ENCODE measurements at places on chromosomes 12 and 14. TPM values are rescaled to one million over a fixed set of nuclear protein-coding genes. Genes with fewer than 3 reads are reported as not detected.

DNA sequence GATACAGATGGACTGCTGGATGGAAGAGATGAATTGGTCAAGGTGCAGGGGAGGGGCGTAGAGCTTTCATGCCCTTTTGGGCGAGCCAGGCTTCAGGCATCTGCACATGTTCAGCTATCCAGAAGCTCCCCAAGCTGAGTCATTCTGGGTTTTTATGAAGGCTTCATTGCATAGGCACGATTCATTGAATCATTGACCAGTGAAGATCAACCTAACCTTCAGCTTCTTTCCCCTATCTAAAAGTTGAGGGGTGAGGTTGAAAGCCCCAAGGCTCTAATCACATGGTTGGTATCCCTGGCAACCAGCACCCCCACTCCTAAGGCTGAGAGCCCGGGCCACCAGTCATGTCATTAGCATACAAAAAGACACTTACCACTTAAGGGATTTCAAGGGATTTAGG, 36.3 kb downstream of the RPS29 start:
- DNase-seq = peak; percentile 16

MIS18BP1 gene
- 29.8 TPM for total RNA-seq

DNA sequence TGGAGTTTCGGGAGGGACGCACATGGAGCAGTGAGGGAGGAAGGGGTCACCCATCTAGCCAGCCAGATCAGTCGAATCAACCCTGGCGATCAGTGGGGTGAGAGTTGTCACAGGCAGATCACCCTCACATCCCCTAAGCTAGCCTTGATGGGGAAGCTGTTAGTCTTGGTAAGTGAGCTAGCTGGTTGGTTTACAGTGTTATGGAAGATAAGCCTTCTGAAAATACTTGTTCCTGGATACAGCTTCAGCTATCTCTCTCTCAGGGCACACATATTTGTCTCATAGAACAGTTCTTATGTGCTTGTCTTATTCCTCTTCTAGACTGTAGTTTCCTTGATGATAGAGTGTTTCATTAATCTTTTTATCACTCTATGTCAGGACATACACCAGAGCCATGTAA, 26.2 kb upstream of the MANSC4 start:
- DNase-seq = no peak

GRCh38 chr12:96091833-96092232, 56.4 kb upstream of the LTA4H start:
- DNase-seq = peak; percentile 53

KRT85 gene
- not detected for total RNA-seq

DNA sequence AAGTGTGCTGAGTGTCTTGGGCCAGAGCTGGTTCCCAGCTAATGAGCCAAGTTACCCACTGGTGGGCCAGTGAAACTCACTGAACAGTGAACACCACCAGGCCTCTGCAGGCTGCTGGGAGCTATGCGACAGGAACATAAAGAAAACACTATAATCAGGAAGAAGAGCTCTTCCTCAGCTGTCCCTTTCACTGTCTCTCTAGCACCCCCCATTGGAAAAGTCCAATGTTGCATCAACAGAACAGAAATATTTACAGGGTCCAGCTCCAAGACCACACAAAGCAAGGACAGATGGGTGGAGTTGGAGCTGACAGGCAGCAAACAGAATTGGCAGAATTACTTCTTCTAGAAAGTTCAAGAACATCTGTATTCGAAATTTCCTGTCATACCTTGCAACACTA, 903.6 kb upstream of the TMEM132C start:
- no peak for DNase-seq

- DNase-seq = no peak
These were observed 405.0 kb downstream of the TRHDE start for GRCh38 chr12:72677139-72677538.

DNA sequence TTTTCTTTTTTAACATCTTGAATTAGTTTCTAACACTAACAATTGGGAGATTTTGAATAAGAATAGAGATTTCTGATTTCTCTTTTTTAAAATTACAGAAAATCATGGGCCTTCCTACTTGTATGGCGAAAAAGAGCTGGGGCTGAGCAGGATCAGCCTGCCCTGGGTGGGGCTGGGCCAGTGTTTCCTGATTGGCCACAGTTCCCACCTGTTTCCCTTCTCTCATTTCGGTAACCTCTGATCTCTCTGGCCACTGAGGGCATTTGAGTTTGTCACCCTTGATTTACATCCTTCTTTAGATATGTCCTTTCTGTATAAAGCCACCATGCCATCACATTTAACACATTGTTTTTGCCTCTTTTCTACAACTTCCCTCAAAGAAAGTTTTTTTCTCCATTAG, 254.2 kb downstream of the ZFP36L1 start:
- DNase-seq = no peak

DNA sequence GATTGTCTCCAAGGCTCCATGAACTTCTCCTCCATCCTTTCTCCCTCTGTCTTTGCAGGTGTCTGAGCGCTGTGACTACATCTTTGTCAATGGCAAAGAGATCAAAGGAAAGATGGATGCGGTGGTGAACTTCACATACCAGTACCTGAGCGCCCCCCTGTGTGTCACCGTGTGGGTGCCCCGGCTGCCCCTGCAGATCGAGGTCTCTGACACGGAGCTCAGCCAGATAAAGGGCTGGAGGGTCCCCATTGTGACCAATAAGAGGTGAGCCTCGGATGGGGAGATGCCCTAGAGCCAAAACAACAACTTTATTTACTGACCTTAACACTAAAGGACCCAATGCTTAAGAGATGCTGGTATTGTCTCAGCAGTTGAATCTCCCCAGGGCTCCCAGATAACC, 130.0 kb downstream of the SLC15A4 start:
- DNase-seq = no peak

- DNase-seq = no peak
These were observed 128.6 kb upstream of the MYL2 start for GRCh38 chr12:111048991-111049390.

DNA sequence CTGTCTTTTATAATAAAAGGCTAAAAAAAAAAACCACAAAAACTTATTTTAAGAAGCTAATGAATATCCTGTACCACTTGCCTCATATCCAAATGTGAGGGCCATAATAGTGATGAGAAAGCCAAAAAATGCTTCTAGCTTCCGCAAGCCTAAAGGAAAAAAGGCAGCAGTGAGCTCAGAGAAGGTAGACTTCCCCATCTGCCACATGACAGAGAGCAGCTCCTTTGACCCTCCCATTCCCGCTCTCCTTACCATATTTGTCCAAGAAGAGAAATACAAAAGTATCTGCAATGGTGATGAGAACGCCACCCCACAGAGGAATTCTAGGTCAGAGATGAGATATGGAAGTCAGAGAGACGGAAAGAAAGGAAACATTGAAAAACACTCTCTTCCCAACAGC, 27.1 kb downstream of the SLC11A2 start:
- no peak for DNase-seq

DNA sequence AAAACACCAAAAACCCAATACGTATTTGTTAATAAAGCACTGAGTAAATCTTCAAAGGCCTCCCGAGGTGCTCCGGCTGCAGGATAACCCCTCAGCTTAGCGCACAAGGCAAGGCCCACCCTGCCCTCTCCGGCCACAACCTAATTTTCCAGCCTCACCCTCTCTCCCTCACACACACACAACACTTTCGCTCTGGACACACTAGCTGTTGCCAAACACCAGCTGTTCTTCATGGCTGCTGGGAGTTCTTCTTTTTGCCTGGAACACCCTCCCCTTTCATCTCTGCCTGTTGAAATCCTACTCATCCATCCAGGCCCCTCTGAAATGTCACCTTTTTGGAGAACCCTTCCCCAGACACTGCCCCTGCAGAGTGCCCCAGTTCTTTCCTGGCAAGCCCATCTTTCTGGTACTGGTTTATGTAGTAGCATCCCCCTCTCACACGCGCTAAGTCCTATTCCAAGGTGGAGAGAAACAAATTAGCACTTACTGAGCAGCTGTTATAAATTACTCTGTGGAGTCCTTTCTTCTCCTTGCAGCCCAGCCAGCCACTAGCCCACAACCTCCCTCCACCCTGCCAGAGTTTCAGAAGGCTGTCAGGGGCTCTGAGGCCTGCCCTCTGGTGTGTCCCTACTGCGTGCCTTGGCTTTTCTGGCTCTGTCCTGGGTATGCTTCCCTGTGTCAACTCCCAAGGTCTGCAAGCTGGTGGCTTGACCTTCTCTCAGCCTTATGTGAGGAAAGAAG, 805 bp upstream of the CRACR2A start:
- no peak for DNase-seq

- DNase-seq = no peak
These were observed 3.2 kb downstream of the SUSD6 start for GRCh38 chr14:69614592-69614991.

OR11H12 gene
- total RNA-seq = not detected

DNA sequence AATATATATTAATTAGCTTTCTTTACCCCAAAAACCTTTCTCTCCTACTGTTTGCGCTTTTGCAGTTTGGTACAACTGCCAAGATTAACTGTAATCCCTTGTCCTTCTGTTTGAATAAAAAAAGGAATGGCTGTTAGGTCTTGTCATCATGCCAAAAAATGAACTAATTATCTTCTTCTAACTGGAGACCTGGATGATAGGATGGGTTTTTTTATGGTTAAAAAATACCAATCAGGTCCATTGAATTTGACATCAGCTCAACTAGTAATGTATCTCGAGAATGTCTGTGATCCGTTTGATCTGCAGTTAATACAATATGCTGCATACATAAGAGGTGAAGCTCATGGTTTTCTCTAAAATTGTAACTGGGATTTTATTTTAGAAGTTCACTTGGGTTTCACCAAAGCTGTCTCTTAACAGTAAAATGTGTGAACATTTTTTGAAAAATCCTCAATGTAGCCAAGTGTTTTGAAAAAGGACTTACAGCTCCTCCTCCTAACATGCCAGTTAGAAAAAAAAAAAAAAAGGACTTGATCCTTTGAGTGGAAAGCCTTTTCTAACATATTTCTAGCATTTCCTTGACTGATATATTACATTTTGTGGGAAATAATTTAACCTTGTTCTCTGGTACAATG, 96.8 kb downstream of the SRGAP1 start:
- DNase-seq = no peak

- no peak for DNase-seq
These were observed 79.6 kb downstream of the ITPK1 start for GRCh38 chr14:93035917-93036651.

GRCh38 chr12:68113644-68114043, 45.9 kb downstream of the IFNG start:
- DNase-seq = no peak

DNA sequence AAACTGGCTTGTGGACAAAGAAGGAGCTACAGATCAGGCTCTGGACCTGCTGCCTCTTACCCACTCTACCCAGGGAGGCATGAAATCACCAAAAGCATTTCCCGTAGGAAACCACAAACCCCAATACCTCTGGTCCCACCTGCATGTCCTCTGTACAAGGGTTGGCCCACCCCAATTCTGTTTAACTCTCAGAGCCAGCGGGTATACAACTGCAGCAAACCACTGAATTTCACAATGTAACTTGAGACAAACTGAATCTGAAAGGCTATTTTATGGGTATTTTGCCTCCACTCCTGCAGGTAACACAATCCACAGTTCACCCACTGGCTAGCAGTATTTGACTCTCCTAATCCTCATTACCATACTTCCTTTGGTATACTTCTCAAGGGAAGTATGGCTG, 16.5 kb downstream of the SIX1 start:
- DNase-seq = no peak
